ENCODE measurements at places on chromosomes 3 and 15. TPM values are rescaled to one million over a fixed set of nuclear protein-coding genes. Genes with fewer than 3 reads are reported as not detected.

DNA sequence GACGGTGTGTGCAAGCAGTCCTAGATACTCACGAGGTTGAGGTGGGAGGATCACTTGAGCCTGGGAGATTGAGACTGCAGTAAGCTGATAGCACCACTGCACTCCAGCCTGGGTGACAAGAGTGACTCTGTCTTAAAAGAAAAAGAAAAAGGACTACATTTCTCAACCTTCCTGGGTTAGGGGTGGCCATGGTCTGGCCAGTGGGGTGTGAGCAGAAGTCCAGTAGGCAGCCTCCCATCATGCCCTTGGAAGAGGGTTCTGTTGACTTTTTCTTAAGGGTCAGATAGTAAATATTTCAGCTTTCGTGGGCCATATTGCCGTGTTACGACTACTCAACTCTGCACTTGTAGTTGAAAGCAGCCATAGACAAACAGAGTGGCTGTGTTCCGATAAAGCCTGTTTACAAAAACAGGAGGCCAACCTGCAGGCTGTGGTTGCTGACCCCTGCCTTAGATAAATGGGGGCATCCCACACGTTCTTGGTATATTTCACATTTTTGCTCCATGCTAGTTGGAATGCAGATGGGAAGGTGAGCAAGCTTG, 31.0 kb upstream of the PDE8A start:
- DNase-seq = no peak
- H3K4me1 ChIP-seq = peaks cover 7% of the 10 kb centered on the region
- no peak overlapping the region for H3K4me3 ChIP-seq
- no peaks in the 10 kb centered on the region for H3K27me3 ChIP-seq

GRCh38 chr15:60017538-60018520, 13.7 kb downstream of the FOXB1 start:
- no peaks in the 10 kb centered on the region for H3K36me3 ChIP-seq
- peaks cover 20% of the 10 kb centered on the region for H3K27me3 ChIP-seq
- no peak overlapping the region for H3K4me3 ChIP-seq
- H3K4me1 ChIP-seq = no peaks in the 10 kb centered on the region
- DNase-seq = no peak

DNA sequence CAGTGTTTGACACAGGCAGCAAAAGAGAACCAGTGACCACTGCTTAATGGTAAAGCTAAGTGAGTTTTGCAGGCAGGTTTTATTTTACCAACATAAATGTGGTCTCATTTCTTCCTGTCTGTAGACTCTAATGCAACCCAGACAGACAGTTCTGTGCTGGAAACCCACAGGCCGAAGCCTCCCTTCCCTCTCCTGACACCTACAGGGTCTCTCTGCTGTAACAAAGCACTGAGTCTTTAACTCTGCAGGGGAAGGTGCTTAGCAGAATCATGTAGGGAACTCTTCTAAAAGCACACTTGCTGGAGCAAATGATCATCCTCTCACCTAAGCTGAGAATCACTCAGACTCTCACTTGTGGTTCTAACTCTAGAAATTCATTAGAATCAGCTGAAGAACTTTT, 200.3 kb downstream of the KBTBD8 start:
- no peak overlapping the region for H3K4me3 ChIP-seq
- no peaks in the 10 kb centered on the region for H3K36me3 ChIP-seq
- no peak for DNase-seq
- H3K27me3 ChIP-seq = no peaks in the 10 kb centered on the region
- H3K4me1 ChIP-seq = no peaks in the 10 kb centered on the region
- no peak overlapping the region for H3K27ac ChIP-seq

GRCh38 chr15:74868059-74868458, 5.1 kb downstream of the SCAMP2 start:
- H3K27me3 ChIP-seq = no peaks in the 10 kb centered on the region
- DNase-seq = peak; percentile 72
- H3K27ac ChIP-seq = peak overlapping the region; percentile 98
- peaks cover 75% of the 10 kb centered on the region for H3K4me1 ChIP-seq
- H3K36me3 ChIP-seq = no peaks in the 10 kb centered on the region

DNA sequence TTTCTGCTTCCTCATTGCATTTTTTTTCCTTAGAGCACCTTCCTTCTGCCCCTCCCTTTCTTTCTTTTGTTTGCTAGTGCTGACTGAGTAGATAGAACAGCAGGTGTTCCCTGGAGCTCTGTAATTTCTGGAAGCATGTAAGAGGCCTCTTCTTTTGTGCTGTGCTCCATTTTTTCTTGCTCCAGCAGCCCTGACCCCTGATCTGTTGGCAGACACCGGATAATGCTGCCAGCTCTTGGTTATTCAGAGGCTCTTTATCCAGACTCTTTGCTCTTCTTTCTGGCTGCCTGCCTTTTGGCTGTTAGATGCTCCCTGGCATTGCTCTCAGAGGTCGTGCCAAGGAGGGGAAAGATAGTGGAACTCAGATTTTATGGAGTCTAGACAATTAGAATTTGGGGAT, 104.4 kb upstream of the RBMS3 start:
- no peak overlapping the region for H3K27ac ChIP-seq
- no peaks in the 10 kb centered on the region for H3K36me3 ChIP-seq
- no peaks in the 10 kb centered on the region for H3K27me3 ChIP-seq
- H3K4me3 ChIP-seq = no peak overlapping the region
- H3K4me1 ChIP-seq = peaks cover 12% of the 10 kb centered on the region

GOLGA8N gene
- 14.3 TPM for total RNA-seq

DNA sequence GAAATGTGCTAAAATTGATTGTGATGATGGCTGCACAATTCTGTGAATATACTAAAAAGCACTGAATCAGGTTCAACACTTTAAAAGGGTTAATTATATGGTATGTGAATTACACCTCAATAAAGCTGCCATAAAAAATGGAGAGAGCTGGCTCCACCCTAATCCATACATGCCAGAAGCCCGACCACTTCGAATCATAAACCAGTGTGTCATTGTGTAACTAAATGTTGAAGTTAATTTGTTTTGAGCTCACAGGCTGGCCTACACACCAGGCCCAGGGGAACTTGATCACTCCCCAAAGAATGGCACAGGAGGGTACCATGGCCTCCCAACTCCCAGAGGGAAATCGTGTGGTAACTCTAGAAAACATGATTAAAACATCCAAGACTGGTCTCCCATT, 14.0 kb downstream of the PLCD1 start:
- DNase-seq = no peak
- H3K27me3 ChIP-seq = no peaks in the 10 kb centered on the region
- peaks cover 75% of the 10 kb centered on the region for H3K36me3 ChIP-seq
- H3K4me3 ChIP-seq = no peak overlapping the region
- H3K4me1 ChIP-seq = no peaks in the 10 kb centered on the region

- DNase-seq = no peak
- no peaks in the 10 kb centered on the region for H3K36me3 ChIP-seq
- no peak overlapping the region for H3K27ac ChIP-seq
- no peaks in the 10 kb centered on the region for H3K4me1 ChIP-seq
- no peak overlapping the region for H3K4me3 ChIP-seq
Observed at GRCh38 chr3:131797776-131798175, 237.0 kb downstream of the CPNE4 start.

LEKR1 gene
- 5.8 TPM for total RNA-seq

MYZAP gene
- total RNA-seq = 41.3 TPM

- H3K4me3 ChIP-seq = no peak within 1 kb of the TSS
- H3K27me3 ChIP-seq = peaks cover 28% of the 10 kb centered on the region
- H3K36me3 ChIP-seq = no peaks in the 10 kb centered on the region
- DNase-seq = no peak
- H3K4me1 ChIP-seq = peaks cover 20% of the 10 kb centered on the region
Observed at GRCh38 chr3:184377882-184378445, at the start of gene THPO. Gene THPO (minus strand): TSS chr3:184378207. CDS start chr3:184376259, 1,948 bp downstream.

JMJD7 gene
- 24.3 TPM for total RNA-seq

DNA sequence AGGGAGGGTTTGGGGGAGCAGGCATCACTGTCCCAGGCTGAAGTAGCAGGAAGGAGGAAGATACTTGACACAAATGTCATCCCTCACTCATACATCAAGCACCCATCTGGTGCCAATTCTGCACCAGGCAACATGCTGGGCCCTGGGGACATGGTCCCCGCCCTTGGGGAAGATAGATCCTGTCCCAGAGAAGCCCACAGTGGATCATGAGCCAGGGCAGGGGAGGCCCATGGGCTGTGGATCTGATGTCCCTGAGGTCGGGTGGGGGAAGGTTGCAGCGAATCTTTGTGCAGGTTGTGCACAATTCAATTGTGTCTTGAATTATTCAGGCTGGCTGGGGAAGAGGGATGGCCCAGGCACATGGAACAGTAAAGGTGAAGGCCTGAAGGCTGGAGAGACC, 6.4 kb upstream of the CCDC33 start:
- H3K4me3 ChIP-seq = no peak overlapping the region
- H3K27ac ChIP-seq = no peak overlapping the region
- H3K27me3 ChIP-seq = peaks cover 2% of the 10 kb centered on the region
- H3K36me3 ChIP-seq = no peaks in the 10 kb centered on the region

RASL12 gene
- 21.5 TPM for total RNA-seq

DNA sequence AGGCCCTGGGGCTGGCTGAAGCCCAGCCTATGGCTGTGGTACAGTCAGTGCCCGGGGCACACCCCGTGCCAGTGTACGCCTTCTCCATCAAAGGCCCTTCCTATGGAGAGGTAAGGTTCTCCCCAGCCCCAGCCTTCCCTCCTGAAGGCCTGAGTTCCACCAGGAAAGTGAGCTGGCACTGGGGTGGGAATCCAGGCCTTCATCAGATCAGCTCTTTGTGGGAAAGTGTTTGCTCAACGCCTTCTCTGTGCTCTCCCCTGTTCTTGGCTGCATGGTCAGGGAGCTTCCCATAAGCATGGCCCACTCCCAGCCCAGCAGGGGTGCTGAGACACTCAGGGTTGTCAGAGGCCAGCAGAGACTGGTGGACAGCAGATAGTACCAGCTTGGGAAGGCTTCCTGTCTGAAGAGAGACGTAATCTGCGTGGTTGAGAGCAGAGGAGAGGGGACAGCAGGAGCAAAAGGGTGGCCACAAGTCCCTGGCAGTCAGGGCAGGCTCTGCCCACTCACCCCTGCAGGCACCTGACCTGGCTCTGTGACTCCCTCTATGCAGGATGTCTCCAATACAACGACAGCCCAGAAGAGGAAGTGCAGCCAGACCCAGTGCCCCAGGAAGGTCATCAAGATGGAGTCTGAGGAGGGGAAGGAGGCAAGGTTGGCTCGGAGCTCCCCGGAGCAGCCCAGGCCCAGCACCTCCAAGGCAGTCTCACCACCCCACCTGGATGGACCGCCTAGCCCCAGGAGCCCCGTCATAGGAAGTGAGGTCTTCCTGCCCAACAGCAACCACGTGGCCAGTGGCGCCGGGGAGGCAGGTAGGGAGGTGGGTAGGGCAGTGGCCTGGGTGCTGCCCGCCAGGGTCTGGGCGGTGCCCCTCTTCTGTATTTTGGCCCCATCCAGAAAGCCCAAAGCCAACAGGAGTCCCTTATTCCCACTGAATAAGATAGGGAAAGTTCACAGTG, 38.4 kb downstream of the PML start:
- H3K4me1 ChIP-seq = peaks cover 23% of the 10 kb centered on the region
- H3K27me3 ChIP-seq = no peaks in the 10 kb centered on the region
- no peak overlapping the region for H3K27ac ChIP-seq
- DNase-seq = no peak
- H3K36me3 ChIP-seq = peaks cover 95% of the 10 kb centered on the region

- no peaks in the 10 kb centered on the region for H3K36me3 ChIP-seq
- H3K4me3 ChIP-seq = no peak overlapping the region
- no peak overlapping the region for H3K27ac ChIP-seq
Observed at GRCh38 chr3:42387802-42388651, 22.4 kb downstream of the LYZL4 start.

DNA sequence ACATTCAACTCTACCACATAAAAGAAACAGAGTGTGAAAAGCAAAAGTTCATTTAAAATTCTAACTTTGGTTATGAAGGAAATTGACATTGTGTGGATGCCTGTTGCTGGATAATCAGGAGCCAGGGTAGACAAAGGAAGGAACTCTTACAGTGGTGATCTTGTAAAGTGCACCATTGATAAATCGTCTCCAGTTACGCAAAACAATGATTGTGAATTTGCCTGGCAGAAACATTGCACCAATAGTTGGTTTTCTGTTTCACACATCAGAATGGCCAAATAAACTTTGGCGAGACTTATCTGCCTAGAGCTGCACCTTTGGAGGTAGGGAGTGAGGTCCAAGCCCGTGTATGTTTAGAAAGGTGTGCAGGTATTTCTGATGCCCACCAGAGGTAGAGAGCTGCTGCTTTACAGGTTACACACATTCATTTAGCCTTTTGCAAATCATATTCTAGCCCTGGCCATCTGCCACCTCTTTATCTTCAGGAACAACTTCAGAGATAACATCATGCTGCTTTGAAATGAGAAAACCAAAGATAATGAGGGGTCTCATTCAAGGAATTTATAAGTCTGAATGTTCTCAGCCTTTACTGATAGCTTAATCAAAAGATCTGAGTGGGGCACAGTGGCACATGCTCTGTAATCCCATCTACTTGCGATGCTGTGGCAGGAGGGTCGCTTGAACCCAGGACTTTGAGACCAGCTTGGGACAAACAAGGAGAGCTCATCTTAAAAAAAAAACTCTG, 47.4 kb upstream of the P3H2 start:
- no peaks in the 10 kb centered on the region for H3K27me3 ChIP-seq
- no peak overlapping the region for H3K4me3 ChIP-seq
- no peak overlapping the region for H3K27ac ChIP-seq
- H3K4me1 ChIP-seq = no peaks in the 10 kb centered on the region

GRCh38 chr15:40066589-40066988, 27.6 kb upstream of the SRP14 start:
- H3K4me1 ChIP-seq = peaks cover 29% of the 10 kb centered on the region
- H3K27me3 ChIP-seq = no peaks in the 10 kb centered on the region
- H3K4me3 ChIP-seq = no peak overlapping the region
- no peak overlapping the region for H3K27ac ChIP-seq
- DNase-seq = no peak
- no peaks in the 10 kb centered on the region for H3K36me3 ChIP-seq

LRRC2 gene
- total RNA-seq = 1.2 TPM

TTC21A gene
- total RNA-seq = 18.8 TPM

DNA sequence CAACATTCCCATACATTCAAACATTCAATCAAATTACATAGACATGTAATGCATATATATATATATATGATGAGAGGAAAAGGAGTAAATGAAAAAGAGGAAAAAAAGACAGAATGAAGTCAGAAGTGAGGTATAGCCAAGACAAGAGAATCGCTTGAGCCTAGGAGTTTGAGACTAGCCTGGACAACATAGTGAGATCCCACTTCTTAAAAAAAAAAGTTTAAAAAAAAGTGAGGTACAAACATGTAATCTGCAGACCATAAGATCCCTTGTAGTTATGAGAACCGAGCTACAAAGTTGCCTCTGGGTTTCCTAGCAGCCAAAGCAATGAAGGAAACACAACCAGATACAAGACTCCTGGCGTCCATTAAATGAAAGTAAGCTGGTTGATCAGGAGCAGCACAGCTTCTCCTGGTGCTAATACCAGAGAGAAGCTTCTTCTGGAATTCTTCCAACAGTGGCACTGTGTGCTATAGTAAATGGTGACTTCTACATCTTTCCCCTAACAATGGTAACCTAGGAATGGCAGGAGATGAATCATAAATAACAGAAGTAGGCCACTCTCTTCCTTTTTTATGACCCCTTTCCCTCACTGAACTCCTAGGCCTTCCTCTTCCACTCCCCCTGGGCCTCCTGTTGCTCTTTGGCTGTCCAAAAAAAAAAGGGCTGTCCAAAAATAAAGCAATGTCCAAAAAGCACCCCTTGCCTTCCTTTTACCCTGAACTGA, 3.5 kb downstream of the KCNMB3 start:
- H3K36me3 ChIP-seq = peaks cover 10% of the 10 kb centered on the region
- H3K27me3 ChIP-seq = no peaks in the 10 kb centered on the region
- no peak for DNase-seq

GRCh38 chr3:127448161-127448561, 142.4 kb downstream of the TPRA1 start:
- no peak overlapping the region for H3K27ac ChIP-seq
- no peaks in the 10 kb centered on the region for H3K4me1 ChIP-seq
- H3K27me3 ChIP-seq = no peaks in the 10 kb centered on the region

GRCh38 chr15:94279736-94280135, 48.4 kb downstream of the MCTP2 start:
- no peak overlapping the region for H3K27ac ChIP-seq
- H3K36me3 ChIP-seq = no peaks in the 10 kb centered on the region
- no peak for DNase-seq
- H3K4me1 ChIP-seq = no peaks in the 10 kb centered on the region
- no peak overlapping the region for H3K4me3 ChIP-seq
- no peaks in the 10 kb centered on the region for H3K27me3 ChIP-seq

All from lower lobe of right lung (tissue), 2 donors.